ENCODE measurements at places on chromosomes 5 and 9.

DNA sequence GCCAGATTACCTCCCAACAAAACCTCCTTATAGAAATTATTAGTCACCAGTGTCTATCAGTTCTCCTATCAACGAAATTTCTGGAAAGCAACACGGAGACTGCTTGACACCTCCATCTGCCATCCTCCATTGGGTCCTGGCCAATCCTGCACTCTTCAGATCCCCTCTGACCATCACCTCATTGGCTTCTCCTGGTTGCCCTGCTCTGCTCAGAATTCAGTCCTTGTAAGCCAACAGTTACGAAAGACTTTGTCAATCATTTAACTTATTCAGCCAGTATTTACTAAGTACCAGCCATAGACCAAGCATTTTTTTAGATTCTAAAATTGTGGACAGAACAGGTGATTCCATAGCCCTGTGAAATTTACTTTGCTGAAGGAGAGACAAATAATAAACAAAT, 228.5 kb downstream of the MARCHF11 start:
- DNase-seq, result no peak

DNA sequence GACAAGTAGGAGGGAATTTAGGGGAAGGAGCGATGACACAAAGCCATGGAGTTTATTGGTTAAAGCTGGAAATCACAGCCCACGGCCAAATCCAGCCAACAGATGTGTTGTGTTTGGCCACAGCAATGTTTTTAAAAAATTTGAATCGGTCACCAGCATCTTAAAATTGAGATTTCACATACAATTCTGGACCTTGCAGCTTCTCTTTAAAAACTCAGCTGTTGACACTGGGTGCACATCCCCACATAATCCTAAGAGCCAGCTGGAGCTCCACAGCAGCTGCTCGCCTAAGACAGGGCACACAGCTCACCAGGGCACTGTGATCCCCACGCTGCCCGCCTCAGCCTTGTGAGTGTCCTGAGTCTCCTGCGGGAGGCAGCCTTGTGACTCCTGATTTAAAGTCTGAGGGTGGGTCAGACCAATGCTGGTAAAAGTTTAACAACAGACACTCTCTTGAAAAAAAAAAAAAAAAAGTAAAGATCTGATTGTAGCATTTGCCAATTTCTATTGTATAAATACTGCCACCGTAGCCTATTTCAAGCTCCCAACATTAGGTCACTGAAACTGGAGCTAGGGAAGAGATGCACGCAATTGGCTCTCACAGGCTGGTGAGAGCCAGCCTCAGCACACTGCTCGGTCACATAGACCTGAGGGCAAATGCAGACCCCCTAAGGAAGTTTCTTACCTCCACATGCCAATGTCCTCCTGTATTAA, 124.8 kb downstream of the HSD17B3 start:
- no peak for DNase-seq

GRCh38 chr9:15738011-15738410, 185.2 kb downstream of the CCDC171 start:
- DNase-seq, result no peak

DNA sequence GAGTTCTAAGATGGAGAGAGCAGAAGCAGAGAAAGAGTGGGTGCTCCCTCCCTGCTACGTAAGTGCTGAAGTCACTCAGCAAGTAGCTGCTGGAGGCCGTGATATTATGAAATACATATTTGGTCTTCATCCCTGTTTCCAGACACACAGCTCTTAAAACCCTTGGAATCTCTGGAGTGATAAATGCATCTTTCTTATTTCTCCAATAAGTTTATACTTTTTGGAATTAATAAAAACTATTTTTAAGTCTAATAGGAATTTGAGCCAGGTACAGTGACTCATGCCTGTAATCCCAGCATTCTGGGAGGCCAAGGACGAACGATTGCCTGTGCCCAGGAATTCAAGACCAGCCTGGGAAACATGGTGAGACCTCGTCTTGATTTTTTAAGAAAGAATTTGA, 60.6 kb downstream of the AUH start:
- DNase-seq, result no peak

DNA sequence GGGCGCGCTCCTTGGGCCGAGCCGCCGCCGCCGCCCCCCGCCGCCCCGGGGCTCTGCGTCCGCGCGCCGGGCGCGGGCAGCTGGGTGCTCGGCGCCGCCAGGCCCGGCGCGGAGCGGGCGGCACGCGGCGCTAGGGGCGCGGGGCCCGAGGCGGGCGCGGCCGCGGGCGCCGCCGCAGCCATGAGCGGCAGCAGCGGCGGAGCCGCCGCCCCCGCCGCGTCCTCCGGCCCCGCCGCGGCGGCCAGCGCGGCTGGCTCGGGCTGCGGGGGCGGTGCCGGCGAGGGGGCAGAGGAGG, 351 bp downstream of the TRIO start:
- DNase-seq, result no peak

GRCh38 chr5:158990979-158991775, 108.5 kb downstream of the EBF1 start:
- DNase-seq, result no peak

- DNase-seq, result no peak
Observed at GRCh38 chr9:77750284-77750683, 102.2 kb upstream of the GNA14 start.

- DNase-seq, result no peak
Observed at GRCh38 chr5:135504376-135504775, 31.4 kb downstream of the NEUROG1 start.

GRCh38 chr9:72082536-72082935, 22.1 kb upstream of the C9orf57 start:
- DNase-seq, result no peak

DNA sequence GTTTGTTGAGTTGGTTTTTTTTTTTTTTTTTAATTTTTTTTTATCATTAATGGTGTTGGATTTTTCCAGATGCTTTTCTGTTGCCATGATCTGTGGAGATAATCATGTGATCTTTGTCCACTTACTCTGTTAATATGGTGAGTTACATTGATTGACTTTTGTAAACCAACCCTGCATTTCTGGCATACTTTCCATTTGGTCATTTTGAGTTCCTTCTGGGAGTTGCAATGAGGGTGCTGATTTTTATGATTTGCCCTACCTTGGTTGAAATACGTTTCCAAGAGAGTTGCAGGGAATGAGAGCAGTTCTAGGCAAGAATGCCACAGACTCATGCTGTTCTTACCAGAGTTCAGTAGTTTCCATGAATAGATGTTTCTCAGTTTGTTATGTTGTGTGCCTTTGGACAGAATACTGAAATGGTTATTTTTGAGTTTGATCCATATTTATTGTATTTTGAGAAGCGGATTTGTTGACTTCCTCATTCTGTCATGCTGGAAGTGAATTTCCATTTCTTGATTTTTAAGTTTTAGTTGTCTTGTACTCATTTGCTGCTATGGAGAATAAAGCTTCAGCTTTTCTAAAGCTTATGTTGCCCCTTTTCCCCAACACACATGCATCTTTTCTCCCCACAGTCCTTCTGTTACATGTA, 69.0 kb downstream of the SCAMP1 start:
- DNase-seq, result no peak

DNA sequence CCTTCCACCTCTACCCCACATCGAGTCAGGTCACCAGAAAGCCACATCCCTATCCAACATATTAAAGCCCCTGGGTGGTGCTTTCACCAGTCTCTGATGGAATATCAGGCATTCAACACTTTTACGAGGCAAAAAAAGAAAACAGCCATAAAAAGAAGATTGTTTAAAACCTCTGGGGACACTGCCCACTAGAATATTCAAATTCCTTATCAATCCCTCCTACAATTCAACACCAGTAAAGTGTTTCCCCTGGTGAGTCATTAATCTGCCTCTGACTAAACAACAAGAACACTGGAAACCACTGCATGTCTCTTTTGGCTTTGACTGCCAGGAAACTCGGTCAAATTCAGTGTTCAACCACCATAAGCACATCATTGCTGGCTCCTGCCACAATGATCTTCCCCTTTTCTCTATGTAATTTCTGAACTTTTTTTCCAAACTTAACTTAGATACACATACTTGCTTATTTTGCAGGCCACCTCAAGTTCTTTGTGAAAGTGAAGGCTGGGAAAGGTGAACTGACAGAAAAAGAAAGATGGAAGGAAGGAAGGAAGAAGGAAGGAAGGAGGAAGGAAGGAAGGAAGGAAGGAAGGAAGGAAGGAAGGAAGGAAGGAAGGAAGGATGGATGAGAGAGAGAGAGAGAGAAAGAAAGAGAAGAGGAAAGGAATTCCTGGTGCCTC, 105.3 kb downstream of the PAX5 start:
- peak; percentile 34 for DNase-seq

DNA sequence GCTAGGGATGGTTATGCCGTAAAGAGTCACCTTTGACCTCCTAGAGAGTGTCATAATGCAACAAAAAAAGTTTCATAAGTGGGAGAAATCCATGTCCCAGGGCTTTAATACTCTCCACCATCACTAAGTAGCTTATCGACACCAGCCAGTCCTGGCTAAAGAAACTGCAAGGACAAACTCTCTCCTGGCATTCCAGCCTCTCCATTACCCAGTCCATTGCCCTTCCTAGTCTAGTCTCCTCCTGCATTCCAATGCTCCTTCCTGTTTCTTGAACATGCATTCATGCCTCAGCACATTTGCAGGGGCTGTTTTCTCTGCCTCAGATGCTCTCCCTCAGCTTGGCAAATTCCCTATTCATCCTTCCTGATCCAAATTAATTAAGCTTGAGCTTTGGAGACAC, 364.1 kb downstream of the BRINP1 start:
- no peak for DNase-seq

DNA sequence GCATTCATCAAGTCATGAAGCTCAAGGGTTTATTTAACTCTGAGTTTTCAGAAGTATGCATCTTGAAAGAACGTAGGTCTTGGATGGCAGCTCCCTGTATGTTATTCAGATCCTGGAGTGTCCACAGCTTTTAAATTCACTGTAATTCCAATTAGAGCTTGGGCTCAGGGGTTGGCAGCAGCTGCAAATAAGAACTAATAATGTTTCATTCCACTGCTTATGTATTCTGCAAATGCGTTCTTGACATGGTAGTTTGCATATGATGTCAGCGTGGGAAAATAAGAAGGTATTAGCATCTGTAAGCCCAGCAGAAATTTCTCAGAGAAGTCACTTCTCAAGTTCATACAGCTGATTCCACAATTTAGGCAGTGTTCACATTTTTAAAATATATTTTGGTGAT, 58.4 kb downstream of the RORB start:
- no peak for DNase-seq

DNA sequence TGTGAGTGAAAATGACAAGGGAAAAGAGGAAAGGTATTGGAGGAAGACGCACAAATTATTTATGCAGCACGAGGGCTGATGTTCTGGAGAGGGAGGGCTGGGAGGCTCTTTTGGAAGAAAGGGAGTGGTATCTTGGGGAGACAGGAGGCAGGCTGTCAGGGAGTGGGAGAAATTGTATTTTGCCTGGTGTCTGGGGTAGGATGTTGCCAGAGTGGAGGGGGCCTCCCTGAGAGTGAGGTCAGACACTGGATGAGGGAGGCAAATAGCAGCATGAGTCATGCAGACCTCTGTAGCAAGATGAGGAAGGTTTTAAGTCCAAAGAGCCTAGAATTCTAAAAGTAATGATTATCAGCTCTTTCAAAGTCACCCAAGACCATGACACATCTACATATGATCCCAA, 158.0 kb downstream of the DMRT2 start:
- DNase-seq, result no peak

DNA sequence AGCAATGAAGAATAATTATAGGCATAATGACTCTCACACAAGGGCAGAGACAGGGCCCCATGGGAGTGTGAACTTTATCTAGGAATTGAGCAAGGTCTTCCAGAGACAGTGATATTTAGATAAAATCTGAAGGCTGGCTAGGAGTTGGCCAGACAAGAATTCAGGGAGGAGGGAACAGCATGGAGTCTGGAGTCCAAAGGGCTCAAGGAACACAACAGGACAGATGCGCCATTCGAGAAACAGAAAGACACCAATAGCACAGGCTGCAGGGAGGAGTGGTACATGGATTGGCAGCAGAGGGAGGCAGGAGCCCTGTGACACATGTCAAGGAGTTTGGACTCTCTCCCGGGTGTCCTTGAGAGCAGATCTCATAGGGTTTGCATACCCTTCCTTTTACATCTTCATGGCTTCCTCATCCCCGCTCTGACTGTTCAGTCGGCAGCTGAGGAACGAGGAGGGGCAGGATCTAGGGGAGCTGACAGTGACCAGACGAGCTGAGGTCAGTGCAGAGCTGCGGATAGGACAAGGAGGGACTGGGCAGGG, 64.0 kb upstream of the XPA start:
- DNase-seq, result no peak

DNA sequence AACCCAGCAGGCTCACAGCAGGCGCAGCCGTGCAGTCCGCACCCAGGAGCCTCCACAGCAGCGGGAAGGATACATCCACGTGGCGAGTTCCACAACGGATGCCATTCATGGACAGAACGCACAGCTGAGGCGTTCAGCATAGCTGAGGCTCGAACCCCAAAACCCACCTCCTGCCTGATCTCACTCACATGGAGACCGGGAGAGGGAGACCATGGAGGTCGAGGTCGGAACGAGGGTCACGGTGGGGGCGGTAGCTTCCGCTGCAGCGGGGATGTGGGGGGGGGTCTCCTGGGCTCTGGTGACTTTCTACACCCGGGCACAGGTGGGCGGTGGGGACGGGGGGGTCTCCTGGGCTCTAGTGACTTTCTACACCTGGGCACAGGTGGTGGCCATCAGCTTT, 17.5 kb downstream of the TERT start:
- DNase-seq, result no peak

DNA sequence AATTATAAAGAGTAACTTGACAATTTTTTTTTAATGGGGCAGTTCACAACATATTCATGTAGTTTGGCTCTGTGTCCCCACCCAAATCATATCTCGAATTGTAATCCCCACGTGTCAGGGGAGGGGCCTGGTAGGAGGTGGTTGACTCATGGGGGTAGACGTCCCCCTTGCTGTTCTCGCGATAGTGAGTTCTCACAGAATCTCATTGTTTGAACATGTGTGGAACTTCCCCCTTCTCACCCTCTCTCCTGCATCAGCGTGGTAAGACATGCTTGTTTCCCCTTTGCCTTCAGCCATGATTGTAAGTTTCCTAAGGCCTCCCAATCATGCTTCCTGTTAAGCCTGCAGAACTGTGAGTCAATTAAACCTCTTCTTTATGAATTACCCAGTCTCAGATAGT, 40.7 kb downstream of the FBXW11 start:
- DNase-seq, result peak; percentile 22

DNA sequence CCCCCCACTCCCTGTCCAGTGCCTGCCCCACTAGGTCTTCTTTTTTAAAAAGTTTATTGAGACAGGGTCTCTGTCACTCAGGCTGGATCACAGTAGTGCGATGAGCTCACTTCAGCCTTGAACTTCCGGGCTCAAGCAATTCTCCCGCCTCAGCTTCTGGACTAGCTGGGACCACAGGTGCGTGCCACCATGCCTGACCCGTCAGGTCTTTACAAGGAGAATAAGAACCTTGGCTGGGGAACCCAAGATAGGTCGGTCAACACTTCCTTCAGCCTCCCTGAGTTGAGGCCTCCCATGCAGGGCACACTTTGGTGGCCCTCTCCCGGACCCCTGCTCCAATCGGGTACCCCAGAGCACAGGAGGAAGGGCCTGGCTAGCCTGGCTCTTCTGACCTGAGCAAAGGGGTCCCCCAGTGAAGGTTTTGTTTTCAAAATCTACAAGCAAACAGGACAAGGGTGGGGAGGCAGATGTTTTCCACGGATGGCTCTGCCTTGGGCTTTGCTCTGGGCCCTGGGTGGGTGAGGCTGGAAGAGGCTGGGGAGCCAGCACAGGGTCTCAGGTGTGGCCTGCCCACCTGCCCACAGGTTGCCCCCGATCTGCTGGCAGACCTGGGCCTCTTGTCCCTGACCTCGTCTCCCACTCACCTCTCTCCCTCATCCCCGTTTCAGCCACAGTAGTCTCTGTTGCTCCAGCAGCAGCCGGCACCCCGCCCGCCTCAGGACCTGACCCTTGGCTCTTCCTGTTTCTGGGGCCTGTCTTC, 108.7 kb upstream of the PHYKPL start:
- no peak for DNase-seq

- no peak for DNase-seq
Observed at GRCh38 chr9:15155826-15156225, 151.2 kb downstream of the TTC39B start.
